SHP77 treated with DMSO at 0.1 percent for 48 hours (cell line): ENCODE measurements at places on chromosomes 7 and 10.

GRCh38 chr10:113516061-113516460, 36.8 kb upstream of the HABP2 start:
- DNase-seq, result no peak

DNA sequence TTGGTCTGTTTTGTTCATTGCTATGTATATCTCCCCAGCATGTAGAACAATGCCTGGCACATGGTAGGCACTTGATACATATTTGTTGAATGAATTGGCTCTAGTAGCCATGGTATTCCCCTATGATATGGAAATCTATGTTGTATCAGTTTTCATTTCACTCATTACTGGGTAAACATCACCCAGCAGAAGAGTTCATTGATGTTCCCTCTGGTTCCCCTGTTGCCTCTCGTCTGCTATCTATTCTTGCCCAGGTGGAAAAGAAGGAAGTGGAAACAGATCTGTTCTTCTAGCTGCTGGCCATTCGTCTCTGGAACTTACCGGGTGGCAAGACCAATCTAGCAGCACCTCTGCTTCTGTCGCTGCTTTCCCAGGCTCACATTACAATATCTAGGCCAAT, 71.5 kb downstream of the LRRC4 start:
- no peak for DNase-seq

DNA sequence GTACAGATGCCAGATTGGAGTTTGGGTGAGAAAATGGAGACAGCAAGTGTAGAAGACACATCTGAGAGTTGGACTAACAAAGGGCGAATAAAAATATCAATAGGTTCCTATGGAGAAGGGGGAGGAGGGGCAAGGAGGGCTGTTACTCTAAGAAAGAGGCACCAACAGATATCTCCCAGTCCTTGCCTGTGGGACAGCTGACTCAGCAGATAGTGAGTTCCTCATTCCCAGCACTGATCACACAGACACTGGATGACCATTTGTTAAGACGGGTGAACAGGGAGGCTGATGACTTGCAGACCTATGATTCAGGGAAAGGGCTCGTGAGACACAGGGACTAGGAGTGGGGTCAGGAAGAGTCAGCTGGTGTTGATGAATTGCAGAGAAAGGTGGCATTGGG, 5.7 kb upstream of the PRR15 start:
- no peak for DNase-seq

- no peak for DNase-seq
Observed at GRCh38 chr10:7763929-7764328, 23.9 kb downstream of the KIN start.

DNA sequence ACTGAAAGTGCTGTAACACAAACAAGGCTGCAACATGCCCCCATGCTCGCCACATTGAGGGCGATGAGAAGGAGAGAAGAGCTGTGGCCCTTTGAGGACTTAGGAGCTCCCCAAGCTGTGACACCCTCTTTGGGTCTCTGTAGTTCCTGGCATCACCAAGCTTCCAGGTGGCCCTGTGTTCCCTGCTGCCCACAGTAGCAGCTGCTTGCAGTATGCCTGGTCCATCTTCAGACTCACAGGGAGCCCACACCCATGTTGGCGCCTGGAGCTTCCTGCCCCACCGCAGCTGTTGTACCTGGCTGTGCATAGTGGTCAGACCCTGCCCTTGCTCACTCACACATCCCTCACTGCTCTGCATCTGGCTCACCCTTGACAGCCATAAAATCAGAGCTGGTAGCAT, 401.2 kb upstream of the NRG3 start:
- no peak for DNase-seq

DNA sequence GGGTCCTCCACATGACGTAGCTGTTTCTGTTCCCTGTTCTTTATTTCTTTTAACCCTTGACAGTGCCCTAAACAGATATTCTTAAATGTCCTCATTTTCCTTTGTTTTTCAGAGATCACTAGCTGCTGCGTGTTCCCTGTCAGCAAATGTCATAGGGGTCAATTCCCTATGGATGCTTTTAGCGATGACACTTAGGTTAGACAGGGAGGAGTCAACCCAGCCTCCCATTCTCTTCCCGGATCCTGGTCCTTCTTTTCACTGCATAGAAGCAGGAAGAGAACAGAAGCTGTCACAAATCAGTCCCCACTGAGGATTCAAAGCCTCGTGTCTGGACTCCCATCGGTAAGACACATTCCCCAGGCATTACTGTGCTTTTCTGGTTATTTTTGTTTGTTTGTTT, 392.1 kb upstream of the PRKCQ start:
- DNase-seq, result no peak

DNA sequence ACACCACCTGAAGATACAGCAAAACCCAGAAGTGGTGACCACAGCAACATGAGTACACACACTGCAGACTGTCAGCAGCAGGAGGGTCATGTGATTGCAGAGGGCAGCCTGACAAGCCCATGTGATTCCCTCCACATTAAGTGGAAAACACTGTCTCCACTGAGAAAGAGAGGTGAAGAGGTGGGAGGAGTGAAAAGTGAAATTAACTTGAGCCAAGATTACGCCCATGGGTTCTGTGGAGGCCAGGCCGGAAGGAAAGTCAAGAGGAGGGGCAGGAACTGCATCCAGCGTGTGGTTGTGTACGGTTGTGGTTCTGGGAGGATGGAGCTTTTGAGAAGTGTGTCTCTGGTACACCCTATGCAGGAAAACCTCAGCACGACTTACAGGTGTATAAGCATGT, 138.5 kb downstream of the PLXNA4 start:
- DNase-seq, result no peak

DNA sequence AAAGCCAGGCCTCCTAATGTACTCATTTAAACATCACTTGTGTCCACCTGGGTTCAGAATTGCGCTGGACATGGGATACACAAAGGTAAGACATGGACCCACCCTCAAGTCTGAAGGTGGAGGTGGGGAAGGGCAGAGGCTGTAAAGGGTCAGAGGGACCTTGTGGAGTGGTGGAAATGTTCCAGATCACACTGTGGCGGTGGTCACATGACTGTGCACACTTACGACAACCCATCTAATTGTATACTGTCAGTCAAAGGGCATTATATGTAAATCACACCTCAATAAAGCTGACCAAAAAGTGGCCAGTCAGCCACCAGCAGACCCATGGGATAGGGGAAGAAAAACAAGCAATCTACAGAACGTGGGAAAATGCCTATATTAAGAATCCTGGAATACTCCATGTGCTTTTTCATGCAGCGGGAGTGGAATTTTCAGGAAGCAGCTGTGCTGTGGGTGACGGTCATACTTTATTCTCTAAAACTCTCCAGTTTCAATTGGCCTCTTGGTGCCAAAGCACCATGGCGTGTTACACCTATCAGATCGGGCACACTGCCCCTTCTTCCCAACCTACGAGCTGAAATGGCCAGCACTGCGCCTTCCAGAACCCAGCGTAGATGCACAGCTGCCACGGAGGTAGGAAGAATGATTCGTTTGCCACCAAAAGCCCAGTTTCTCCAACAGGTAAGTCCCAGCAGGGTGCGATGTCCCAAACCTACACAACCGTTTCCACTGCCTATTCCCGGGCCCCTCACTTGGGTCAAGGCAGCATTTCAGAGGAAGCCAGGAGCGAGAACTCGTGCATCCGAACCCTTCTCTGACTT, 69.8 kb downstream of the PRKAG2 start:
- no peak for DNase-seq

- DNase-seq, result no peak
Observed at GRCh38 chr10:61503051-61503450, 49.9 kb upstream of the TMEM26 start.
